Esophagus squamous epithelium (tissue), 5 donors: ENCODE measurements at places on chromosomes 11 and 22. TPM values are rescaled to one million over a fixed set of nuclear protein-coding genes. Genes with fewer than 3 reads are reported as not detected.

The USP2 gene
- total RNA-seq, result 1.9 TPM

The UBQLN3 gene
- total RNA-seq, result not detected

The MAJIN gene
- total RNA-seq, result not detected

The MN1 gene
- 2.0 TPM for total RNA-seq

The PDGFB gene
- total RNA-seq, result 6.1 TPM

The CCDC15 gene
- total RNA-seq, result 2.0 TPM

The PANX3 gene
- not detected for total RNA-seq

The SORL1 gene
- total RNA-seq, result 6.8 TPM

The MS4A15 gene
- total RNA-seq, result not detected

The RANGAP1 gene
- total RNA-seq, result 98.5 TPM

The ELMOD1 gene
- not detected for total RNA-seq

The ZDHHC13 gene
- 64.9 TPM for total RNA-seq

The TMEM135 gene
- 10.4 TPM for total RNA-seq

The HTATIP2 gene
- 59.3 TPM for total RNA-seq

The RFPL1 gene
- not detected for total RNA-seq

The PGA3 gene
- total RNA-seq, result not detected

The OR56B1 gene
- not detected for total RNA-seq

The NLRP14 gene
- total RNA-seq, result not detected

The GGA1 gene
- total RNA-seq, result 42.0 TPM
